ENCODE measurements at places on chromosomes 2 and 18.

DNA sequence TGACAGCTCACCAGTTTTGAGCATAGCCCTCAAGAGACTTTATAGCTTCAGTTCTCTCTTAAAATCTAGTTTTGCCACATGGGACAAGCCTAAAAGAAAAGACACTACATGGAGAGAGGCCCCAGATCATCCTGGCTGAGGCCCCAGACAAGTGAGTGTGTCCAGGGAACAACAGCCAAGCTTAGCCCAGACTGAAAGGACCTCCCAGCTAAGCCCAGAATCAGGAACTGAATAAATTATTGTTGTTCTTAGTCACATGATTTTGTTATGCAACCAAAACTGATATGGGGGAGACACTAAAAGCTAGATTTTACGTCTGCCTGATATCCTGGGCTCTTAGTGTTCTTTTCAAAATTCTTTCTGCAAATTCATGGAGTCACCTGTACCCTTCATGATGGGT is 29.3 kb upstream of the LBH start:
- H3K4me1 ChIP-seq, result no peaks in the 10 kb centered on the region
- H3K4me3 ChIP-seq, result no peak overlapping the region
- H3K36me3 ChIP-seq, result no peaks in the 10 kb centered on the region

DNA sequence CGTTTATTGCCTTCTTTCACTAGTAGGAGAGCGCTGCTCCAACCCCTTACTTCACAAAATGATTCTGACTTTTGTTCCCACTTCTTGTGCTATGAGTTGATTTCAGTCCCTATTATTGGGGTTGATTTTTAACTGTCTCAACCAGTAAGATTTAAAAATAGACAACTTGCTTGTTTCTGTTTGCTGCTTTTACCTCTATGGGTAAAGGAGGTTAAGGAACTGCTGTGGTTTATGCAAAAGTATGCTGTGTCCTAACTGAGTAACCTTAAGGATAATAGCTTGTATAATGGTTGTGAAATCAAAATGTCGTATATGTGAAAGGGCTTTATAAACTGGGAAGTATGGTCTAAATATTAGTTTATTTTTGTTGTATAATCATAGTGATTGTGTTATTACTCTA is 22.6 kb downstream of the ALMS1 start:
- no peak overlapping the region for H3K27ac ChIP-seq
- H3K27me3 ChIP-seq, result no peaks in the 10 kb centered on the region

GRCh38 chr2:25673300-25674076 is at the start of gene DTNB:
Gene DTNB, minus strand, starts transcription at chr2:25673577. Its CDS starts 20,917 bp downstream, at chr2:25652660.
- H3K36me3 ChIP-seq, result no peaks in the 10 kb centered on the region
- H3K4me3 ChIP-seq, result peak within 1 kb of the TSS; percentile 64
- H3K4me1 ChIP-seq, result peaks cover 17% of the 10 kb centered on the region
- DNase-seq, result peak; percentile 77
- no peaks in the 10 kb centered on the region for H3K27me3 ChIP-seq
- peak within 1 kb of the TSS; percentile 49 for H3K27ac ChIP-seq

DNA sequence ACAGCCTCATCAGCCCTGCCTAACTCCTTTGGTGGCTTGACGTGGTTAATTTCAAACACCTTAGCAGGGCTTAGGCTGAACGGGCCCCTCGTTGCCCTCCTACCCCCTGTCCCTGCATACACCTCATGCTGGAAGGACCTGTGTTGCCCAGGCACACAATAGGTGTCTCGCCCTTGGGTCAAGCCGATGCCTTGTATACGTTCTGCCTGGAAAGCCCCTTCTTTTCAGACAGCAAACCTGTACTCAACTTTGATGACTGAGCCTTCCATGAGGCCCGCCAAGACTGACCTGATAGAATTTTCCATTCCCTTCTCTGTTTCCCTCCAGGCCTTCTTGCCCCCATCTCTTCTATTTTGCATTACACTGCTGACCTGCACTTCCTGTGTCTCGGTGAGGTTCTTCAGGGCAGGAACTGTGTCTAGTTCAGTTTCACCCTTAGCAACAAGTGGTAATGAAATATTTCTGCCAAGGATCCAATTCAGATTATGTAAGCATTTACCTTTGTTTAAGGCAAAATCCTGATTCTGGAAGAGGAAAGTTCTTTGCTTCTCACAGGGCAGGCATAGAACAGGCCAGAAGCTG is 7.9 kb downstream of the GREB1 start:
- H3K27me3 ChIP-seq, result no peaks in the 10 kb centered on the region
- H3K4me3 ChIP-seq, result no peak overlapping the region
- no peaks in the 10 kb centered on the region for H3K4me1 ChIP-seq
- no peaks in the 10 kb centered on the region for H3K36me3 ChIP-seq

GRCh38 chr2:80854831-80855230 is 550.3 kb upstream of the LRRTM1 start:
- H3K36me3 ChIP-seq, result no peaks in the 10 kb centered on the region
- no peak overlapping the region for H3K27ac ChIP-seq
- no peaks in the 10 kb centered on the region for H3K27me3 ChIP-seq
- H3K4me3 ChIP-seq, result no peak overlapping the region

- no peaks in the 10 kb centered on the region for H3K4me1 ChIP-seq
- DNase-seq, result no peak
- H3K27me3 ChIP-seq, result no peaks in the 10 kb centered on the region
- no peak overlapping the region for H3K4me3 ChIP-seq
Observed at GRCh38 chr2:100831831-100832230, 11.9 kb downstream of the NPAS2 start.

GRCh38 chr18:7064346-7064745 is 53.3 kb downstream of the LAMA1 start:
- no peaks in the 10 kb centered on the region for H3K27me3 ChIP-seq
- H3K36me3 ChIP-seq, result no peaks in the 10 kb centered on the region
- H3K4me1 ChIP-seq, result no peaks in the 10 kb centered on the region
- no peak overlapping the region for H3K27ac ChIP-seq
- no peak overlapping the region for H3K4me3 ChIP-seq

DNA sequence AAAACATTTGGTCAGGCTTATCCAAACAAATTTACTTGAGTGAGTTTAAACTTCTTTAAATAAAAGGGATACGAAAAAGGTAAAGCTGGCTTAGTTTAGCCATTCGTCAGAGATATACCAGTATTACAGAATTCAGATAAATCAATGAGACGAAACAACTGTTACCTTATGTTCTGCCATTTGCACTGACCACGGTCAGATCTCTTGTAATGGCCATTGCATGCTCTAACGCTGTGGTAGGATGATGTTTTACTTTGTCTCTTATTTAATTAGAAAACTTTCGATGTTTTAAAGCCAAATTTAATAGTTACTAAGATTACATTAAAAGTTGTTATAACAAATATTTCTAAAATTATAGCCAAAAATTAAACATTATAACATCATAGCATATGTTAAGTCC is 1.5 kb downstream of the C18orf54 start:
- DNase-seq, result no peak
- H3K27ac ChIP-seq, result no peak overlapping the region
- H3K4me3 ChIP-seq, result no peak overlapping the region
- peaks cover 9% of the 10 kb centered on the region for H3K4me1 ChIP-seq

GRCh38 chr2:11450791-11451190 is 15.2 kb downstream of the E2F6 start:
- peaks cover 40% of the 10 kb centered on the region for H3K36me3 ChIP-seq
- H3K4me3 ChIP-seq, result no peak overlapping the region
- DNase-seq, result no peak
- H3K27me3 ChIP-seq, result no peaks in the 10 kb centered on the region

GRCh38 chr2:181123798-181124231 is 143.4 kb downstream of the UBE2E3 start:
- no peaks in the 10 kb centered on the region for H3K36me3 ChIP-seq
- no peak overlapping the region for H3K4me3 ChIP-seq
- DNase-seq, result peak; percentile 91
- peak overlapping the region; percentile 97 for H3K27ac ChIP-seq
- H3K4me1 ChIP-seq, result peaks cover 9% of the 10 kb centered on the region

GRCh38 chr2:128605931-128606330 is 287.3 kb upstream of the HS6ST1 start:
- no peak overlapping the region for H3K27ac ChIP-seq
- H3K27me3 ChIP-seq, result no peaks in the 10 kb centered on the region
- no peak for DNase-seq
- no peaks in the 10 kb centered on the region for H3K4me1 ChIP-seq
- no peaks in the 10 kb centered on the region for H3K36me3 ChIP-seq
- H3K4me3 ChIP-seq, result no peak overlapping the region

DNA sequence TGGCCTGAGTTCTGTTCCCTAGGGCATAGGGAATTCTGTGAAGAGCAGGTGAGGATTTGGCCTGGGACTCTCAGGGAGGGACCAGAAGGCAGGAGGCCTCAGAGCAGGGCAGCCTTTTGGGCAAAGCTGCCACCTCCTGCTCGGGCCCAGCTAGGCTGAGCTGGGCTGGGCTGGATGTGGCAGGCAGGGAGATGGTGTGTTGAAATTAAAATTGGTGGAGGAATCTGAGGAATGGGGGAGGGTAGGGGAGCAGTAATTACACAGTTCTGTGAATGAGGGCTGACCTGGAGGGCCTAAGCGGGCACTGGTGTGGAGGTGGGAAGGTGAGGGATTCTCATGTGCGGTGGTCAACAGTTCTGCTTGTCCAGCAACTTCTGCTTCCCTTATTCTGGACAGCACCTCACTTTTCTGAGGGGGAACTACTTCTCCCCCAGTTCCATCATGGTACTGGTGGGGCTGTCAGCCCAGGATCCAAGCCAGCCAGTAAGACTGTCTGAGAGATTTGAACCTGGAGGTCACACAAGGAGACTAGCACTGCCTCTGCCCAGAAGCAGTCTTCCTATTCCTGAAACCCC is 22.0 kb upstream of the ASPRV1 start:
- no peak for DNase-seq
- H3K4me3 ChIP-seq, result no peak overlapping the region
- no peak overlapping the region for H3K27ac ChIP-seq
- no peaks in the 10 kb centered on the region for H3K27me3 ChIP-seq
- H3K36me3 ChIP-seq, result no peaks in the 10 kb centered on the region
- peaks cover 12% of the 10 kb centered on the region for H3K4me1 ChIP-seq

DNA sequence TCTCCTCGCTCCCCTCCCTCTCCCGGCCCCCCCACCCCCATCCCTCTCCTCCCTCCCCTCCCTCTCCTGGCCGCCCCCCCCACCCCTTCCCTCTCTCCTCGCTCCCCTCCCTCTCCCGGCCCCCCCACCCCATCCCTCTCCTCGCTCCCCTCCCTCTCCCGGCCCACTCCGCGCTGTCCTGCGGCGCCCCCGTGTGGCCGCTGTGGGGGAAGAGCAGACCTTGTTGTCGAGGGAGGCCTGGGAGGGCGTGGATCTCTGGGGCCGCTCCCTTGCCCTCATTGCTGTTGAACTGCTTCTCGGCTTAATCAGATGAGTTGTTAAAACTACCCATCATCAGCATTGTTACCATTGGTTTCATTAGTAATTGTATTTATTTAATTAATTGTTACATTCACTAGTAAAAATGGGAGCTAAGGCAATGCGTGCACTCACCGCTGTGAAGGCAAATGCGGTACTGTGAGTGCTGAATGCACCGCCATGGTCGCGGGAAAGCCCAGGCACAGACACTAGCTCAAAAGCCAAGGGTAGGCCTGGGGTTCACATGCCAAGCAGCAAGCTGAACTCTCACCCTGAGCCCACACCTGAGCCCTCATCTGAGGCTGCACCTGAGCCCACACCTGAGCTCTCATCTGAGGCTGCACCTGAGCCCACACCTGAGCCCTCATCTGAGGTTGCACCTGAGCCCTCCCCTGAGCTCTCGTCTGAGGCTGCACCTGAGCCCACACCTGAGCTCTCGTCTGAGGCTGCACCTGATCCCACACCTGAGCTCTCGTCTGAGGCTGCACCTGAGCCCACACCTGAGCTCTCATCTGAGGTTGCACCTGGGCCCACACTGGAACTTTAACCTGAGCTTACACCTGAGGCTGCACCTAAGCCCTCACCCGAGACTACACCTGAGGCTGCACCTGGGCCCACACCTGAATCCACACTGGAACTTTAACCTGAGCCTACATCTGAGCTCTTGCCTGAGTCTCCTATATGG is 8.8 kb downstream of the RTP5 start:
- DNase-seq, result peak; percentile 88
- no peaks in the 10 kb centered on the region for H3K27me3 ChIP-seq
- H3K4me3 ChIP-seq, result no peak overlapping the region
- H3K27ac ChIP-seq, result no peak overlapping the region
- H3K4me1 ChIP-seq, result peaks cover 38% of the 10 kb centered on the region

- no peaks in the 10 kb centered on the region for H3K4me1 ChIP-seq
- H3K4me3 ChIP-seq, result no peak overlapping the region
- H3K27me3 ChIP-seq, result no peaks in the 10 kb centered on the region
- no peak for DNase-seq
Observed at GRCh38 chr2:42307180-42307579, 53.8 kb downstream of the COX7A2L start.

- no peaks in the 10 kb centered on the region for H3K36me3 ChIP-seq
- H3K4me3 ChIP-seq, result no peak overlapping the region
- no peaks in the 10 kb centered on the region for H3K27me3 ChIP-seq
Observed at GRCh38 chr18:55738483-55739114, 150.6 kb upstream of the TCF4 start.

GRCh38 chr2:72362733-72363132 is 215.1 kb upstream of the CYP26B1 start:
- H3K4me3 ChIP-seq, result no peak overlapping the region
- no peaks in the 10 kb centered on the region for H3K27me3 ChIP-seq
- no peak for DNase-seq
- H3K27ac ChIP-seq, result no peak overlapping the region
- no peaks in the 10 kb centered on the region for H3K4me1 ChIP-seq
- no peaks in the 10 kb centered on the region for H3K36me3 ChIP-seq

- H3K4me1 ChIP-seq, result no peaks in the 10 kb centered on the region
- no peak for DNase-seq
- no peak overlapping the region for H3K4me3 ChIP-seq
- H3K27ac ChIP-seq, result no peak overlapping the region
Observed at GRCh38 chr2:127146820-127147502, 40.0 kb upstream of the BIN1 start.

GRCh38 chr2:235900631-235901030 is 267.6 kb downstream of the GBX2 start:
- H3K36me3 ChIP-seq, result no peaks in the 10 kb centered on the region
- no peak for DNase-seq
- no peaks in the 10 kb centered on the region for H3K4me1 ChIP-seq
- H3K4me3 ChIP-seq, result no peak overlapping the region

DNA sequence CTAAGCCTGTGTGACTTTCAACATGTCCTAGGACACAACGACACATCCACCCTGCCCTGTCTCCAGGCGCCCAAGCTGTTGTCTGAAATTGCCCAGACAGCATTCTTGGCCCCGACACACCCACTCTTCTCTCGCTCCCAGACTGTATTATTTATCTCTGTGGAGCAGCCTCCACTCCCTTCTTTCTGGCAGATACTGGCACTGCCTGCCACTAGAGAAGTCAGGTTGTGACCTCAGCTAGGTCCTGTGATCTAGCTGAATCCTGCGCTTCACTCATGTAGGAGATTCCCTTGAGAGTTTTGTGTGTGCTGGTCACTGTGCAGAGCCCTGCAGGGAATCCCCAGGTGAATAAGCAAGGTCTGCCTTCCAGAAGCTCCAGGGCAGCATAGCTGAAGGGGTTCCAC is 77.1 kb upstream of the TNP1 start:
- H3K4me1 ChIP-seq, result no peaks in the 10 kb centered on the region
- no peaks in the 10 kb centered on the region for H3K36me3 ChIP-seq
- no peak for DNase-seq
- H3K27ac ChIP-seq, result no peak overlapping the region
- H3K27me3 ChIP-seq, result no peaks in the 10 kb centered on the region

DNA sequence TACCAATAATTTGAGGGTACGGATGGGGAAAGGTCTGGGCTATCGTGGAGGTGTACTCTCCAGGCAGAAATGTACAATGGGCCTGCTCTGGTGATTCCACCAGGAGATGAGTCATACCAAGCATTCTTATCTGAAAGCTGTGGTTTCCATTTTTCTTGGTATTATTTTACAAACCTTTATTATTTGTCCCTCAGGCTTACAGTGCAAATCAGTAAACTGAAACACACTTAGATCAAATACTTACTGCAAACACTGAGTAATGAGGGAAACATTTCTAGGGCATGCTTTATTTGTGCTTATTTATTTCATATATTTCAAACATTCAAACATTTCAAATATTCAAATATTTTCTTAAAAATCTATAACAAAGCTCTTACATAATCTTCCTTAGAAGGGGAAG is 319.8 kb downstream of the RND3 start:
- H3K36me3 ChIP-seq, result no peaks in the 10 kb centered on the region
- H3K4me1 ChIP-seq, result no peaks in the 10 kb centered on the region
- H3K27me3 ChIP-seq, result no peaks in the 10 kb centered on the region

Data from natural killer cell (primary cell).